Spinal cord (tissue), 10 donors: ENCODE measurements at places on chromosomes 2 and 18. TPM values are rescaled to one million over a fixed set of nuclear protein-coding genes. Genes with fewer than 3 reads are reported as not detected.

DSG1 gene
- polyA plus RNA-seq = 0.17 TPM

ABCG5 gene
- 0.38 TPM for polyA plus RNA-seq

IL1RN gene
- polyA plus RNA-seq = 0.30 TPM

PID1 gene
- polyA plus RNA-seq = 73.2 TPM

GATA6 gene
- 0.29 TPM for polyA plus RNA-seq

MEX3C gene
- 65.5 TPM for polyA plus RNA-seq

HOXD12 gene
- polyA plus RNA-seq = not detected

UGT1A4 gene
- polyA plus RNA-seq = not detected

STPG4 gene
- polyA plus RNA-seq = 0.35 TPM

C2orf15 gene
- 4.6 TPM for polyA plus RNA-seq

DGUOK gene
- 89.0 TPM for polyA plus RNA-seq

FSIP2 gene
- polyA plus RNA-seq = 1.0 TPM

CTAGE1 gene
- not detected for polyA plus RNA-seq

FAM237A gene
- not detected for polyA plus RNA-seq

PRSS56 gene
- 5.8 TPM for polyA plus RNA-seq

SLC16A14 gene
- 35.8 TPM for polyA plus RNA-seq

RAB12 gene
- 62.6 TPM for polyA plus RNA-seq

FN1 gene
- polyA plus RNA-seq = 430 TPM

UGT1A3 gene
- polyA plus RNA-seq = not detected

GAD1 gene
- polyA plus RNA-seq = 74.8 TPM

PKDCC gene
- polyA plus RNA-seq = 37.3 TPM

SERPINB3 gene
- polyA plus RNA-seq = not detected

SAP130 gene
- 32.4 TPM for polyA plus RNA-seq

ANKRD44 gene
- polyA plus RNA-seq = 33.8 TPM

CRYGC gene
- not detected for polyA plus RNA-seq

KCNE4 gene
- 8.3 TPM for polyA plus RNA-seq
